Common myeloid progenitor, CD34-positive (primary cell): ENCODE measurements at places on chromosomes 13 and 19.

- no peak for DNase-seq
Measured at GRCh38 chr13:27261396-27261795, 9.2 kb upstream of the RASL11A start.

- DNase-seq: no peak
Measured at GRCh38 chr19:42532891-42533290, 4.6 kb upstream of the CEACAM1 start.

DNA sequence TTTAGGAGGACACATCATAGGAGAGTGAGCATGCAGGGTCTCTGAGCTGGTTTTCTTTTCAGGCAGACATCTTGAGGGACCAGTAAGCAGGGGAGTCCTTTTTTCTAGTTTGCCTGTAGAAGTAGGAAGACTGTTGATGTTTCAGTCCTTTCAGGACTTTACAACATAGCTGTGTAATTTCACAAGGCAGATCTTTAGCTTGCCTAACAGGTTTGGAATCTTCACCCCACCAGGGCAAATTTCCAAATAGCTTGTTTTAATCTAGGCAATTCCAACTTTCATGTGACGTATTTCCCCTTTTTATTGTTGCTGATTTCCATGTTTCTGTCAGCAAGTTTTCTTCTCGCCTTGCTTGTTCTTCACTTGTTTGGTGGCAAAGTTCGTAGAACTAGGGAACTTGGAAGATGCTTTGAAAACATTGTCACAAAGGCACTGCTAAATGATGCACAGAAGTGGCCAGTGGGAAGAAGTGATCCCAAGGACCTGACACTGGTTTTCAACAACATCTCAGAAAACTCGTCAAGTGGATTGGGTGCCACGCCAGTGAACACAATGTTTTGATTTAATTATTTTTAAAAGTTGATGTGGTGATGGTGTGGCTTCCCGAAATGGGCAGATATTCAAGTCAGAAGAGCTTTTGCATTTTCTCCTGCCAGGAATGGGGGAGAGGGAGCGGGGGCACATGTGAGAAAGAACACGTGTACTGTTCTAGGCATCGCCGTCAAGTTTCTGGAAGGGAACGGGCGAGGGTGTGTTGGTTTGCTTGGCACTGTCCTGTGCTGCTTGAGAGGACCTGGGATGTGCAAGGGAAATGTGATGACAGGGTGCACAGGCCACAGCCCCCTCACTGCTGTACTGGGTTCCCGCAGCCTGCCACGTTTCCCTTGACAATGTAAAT lies 418.6 kb downstream of the OXGR1 start:
- DNase-seq: no peak

GRCh38 chr19:3893509-3894179 lies 13.2 kb downstream of the ATCAY start:
- DNase-seq: no peak
